ENCODE measurements at places on chromosomes 2 and 18. TPM values are rescaled to one million over a fixed set of nuclear protein-coding genes. Genes with fewer than 3 reads are reported as not detected.

- H3K4me1 ChIP-seq = peaks cover 31% of the 10 kb centered on the region
- DNase-seq = peak; percentile 42
- peaks cover 66% of the 10 kb centered on the region for H3K27me3 ChIP-seq
Measured at GRCh38 chr18:57429167-57430078, 5.8 kb upstream of the ONECUT2 start.

- H3K4me1 ChIP-seq = peaks cover 2% of the 10 kb centered on the region
- H3K4me3 ChIP-seq = no peak overlapping the region
- peaks cover 3% of the 10 kb centered on the region for H3K36me3 ChIP-seq
- DNase-seq = no peak
Measured at GRCh38 chr2:237649541-237650454, 22.4 kb downstream of the LRRFIP1 start.

DNA sequence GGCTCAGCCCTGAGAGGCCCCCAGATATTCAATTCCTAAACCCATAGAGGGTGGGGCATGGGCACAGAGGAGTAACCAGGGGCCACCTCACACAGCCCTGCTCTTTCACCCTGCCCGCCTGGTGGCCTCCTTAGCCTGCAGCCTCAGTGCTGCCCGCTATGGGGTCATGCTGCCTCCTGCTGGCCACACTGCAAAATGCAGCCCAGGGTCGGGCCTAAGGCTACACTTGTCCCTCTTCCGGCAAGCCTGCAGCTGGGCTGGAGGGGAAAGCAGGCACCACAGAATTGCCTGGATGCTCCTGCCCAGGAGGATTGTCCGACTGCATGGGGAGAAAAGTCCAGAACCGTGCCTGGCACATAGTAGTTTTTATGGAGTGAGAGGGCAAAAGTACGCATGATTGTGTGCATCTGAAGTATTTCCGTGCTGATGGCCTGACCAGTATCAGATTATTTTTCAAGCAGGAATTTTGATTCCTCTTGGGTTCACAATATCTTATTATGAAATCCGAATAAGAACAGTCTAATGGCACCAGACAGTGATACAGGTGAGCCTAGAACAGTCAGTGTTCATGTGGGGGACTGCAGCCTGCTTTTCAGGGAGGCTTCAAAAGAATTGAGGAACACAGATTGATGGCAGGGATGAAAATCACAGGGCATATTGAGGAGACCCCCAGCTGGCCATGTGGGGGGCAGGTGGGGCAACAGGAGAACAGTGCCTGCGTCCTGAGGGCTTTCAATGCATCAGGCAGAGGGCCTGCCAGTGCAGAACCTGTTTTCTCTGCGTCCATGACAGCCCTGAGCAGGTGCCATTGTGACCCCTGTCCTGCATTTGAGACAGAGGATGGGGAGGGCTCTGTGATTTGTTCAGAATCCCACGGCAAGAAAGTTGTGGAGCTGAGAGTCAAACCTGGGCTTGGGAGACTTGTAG is 51.2 kb upstream of the ALPP start:
- DNase-seq = peak; percentile 92
- no peak overlapping the region for H3K4me3 ChIP-seq
- no peaks in the 10 kb centered on the region for H3K27me3 ChIP-seq
- H3K4me1 ChIP-seq = peaks cover 9% of the 10 kb centered on the region
- H3K27ac ChIP-seq = no peak overlapping the region

DNA sequence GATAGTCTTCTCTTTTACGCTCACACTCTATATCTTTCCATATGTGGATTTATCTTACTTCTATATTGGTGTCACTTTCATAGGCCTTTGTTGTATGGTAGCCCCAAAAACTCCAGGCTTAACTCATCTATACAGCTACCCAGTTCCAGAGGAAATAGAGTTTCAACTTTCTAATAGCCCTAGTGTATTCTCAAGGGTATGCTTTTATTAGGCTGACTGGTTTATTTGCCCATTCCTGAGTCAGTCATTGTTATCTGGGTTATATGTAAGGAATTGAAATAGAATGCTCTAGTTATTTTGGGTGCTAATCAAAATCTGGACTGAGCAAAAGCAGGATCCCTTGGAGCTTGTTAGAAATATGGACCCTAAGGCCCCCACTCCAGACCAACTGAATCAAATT is 307.4 kb upstream of the KCNJ3 start:
- H3K27ac ChIP-seq = no peak overlapping the region
- no peaks in the 10 kb centered on the region for H3K36me3 ChIP-seq
- no peak overlapping the region for H3K4me3 ChIP-seq
- DNase-seq = no peak
- H3K27me3 ChIP-seq = peaks cover 2% of the 10 kb centered on the region
- H3K4me1 ChIP-seq = no peaks in the 10 kb centered on the region

- no peaks in the 10 kb centered on the region for H3K36me3 ChIP-seq
- H3K27ac ChIP-seq = no peak overlapping the region
- no peak for DNase-seq
- H3K4me1 ChIP-seq = no peaks in the 10 kb centered on the region
- no peaks in the 10 kb centered on the region for H3K27me3 ChIP-seq
Measured at GRCh38 chr2:53347269-53347668, 420.3 kb upstream of the CHAC2 start.

The IL37 gene
- total RNA-seq = not detected

The LAMA1 gene
- total RNA-seq = not detected

DNA sequence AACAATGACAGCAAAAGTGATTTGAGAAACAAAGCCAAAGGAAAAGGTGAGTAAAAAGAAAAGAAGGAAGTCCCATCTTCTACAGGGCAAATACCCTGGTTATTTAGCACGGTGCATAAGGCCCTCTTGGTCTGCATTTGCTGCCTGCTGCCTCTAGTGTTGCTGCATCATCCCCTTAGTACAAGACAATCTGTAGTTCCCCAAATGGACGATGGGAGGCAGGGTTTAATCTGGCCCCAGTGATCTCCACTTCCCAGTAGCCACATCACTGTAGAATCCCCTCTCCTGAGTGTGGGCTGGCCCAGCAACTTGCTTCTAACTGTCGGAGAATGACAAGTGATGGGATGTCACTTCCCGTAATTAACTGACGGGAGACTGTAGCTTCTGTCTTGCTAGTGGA is 85.1 kb downstream of the CTAGE1 start:
- no peaks in the 10 kb centered on the region for H3K4me1 ChIP-seq
- DNase-seq = no peak
- H3K27ac ChIP-seq = no peak overlapping the region
- H3K4me3 ChIP-seq = no peak overlapping the region
- no peaks in the 10 kb centered on the region for H3K36me3 ChIP-seq
- no peaks in the 10 kb centered on the region for H3K27me3 ChIP-seq

GRCh38 chr2:29583104-29583503 is 338.3 kb downstream of the ALK start:
- H3K36me3 ChIP-seq = no peaks in the 10 kb centered on the region
- no peaks in the 10 kb centered on the region for H3K4me1 ChIP-seq
- DNase-seq = no peak
- H3K27ac ChIP-seq = no peak overlapping the region
- no peaks in the 10 kb centered on the region for H3K27me3 ChIP-seq
- no peak overlapping the region for H3K4me3 ChIP-seq

DNA sequence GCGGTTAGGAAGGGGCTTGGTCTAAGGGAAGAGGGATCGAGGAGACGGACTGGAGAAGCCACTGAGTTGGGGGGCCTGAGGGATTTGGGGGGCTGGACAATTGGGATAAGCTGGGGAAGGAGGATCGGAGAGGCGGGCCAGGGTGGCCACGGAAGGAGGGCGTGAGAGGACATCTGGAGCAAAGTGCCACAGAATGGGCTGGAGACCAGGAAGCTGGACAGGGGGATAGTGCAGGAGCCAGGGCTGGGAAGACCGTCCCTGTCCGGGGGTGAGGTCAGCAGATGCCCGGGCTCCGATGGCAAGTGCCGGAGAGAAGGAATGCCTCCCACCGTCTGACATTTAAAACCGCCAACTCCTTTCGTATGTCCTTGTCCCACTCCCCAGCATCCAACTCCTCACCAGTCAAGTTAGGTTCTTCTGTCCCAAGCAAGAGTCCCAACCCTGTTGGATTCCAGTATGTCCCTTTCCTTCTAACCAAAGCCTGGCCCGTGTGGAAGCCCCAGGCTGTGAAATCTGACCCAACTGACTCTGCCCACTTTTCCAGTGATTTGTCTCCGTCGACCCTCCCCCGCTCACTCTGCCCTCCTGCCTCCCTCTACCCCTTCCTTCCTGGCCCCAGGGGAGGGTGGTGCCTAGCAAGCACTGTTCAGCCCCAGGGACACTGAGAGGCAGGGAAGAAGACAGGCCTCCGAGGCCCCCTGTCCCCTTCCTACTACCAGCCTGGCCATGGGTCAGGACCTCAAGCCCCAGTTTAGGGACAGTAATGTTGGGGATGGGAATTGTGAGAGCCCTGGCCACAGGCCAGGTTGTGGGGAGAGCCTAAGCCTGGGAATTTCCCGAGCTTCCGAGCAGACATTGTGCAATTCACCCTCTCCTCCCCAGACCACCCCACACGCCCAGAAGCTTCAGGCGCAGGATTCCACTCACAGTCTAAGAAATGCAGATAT is 31.5 kb upstream of the TMBIM1 start:
- H3K36me3 ChIP-seq = no peaks in the 10 kb centered on the region
- peaks cover 7% of the 10 kb centered on the region for H3K27me3 ChIP-seq
- H3K27ac ChIP-seq = no peak overlapping the region
- peak overlapping the region; percentile 69 for H3K4me3 ChIP-seq
- H3K4me1 ChIP-seq = peaks cover 34% of the 10 kb centered on the region

DNA sequence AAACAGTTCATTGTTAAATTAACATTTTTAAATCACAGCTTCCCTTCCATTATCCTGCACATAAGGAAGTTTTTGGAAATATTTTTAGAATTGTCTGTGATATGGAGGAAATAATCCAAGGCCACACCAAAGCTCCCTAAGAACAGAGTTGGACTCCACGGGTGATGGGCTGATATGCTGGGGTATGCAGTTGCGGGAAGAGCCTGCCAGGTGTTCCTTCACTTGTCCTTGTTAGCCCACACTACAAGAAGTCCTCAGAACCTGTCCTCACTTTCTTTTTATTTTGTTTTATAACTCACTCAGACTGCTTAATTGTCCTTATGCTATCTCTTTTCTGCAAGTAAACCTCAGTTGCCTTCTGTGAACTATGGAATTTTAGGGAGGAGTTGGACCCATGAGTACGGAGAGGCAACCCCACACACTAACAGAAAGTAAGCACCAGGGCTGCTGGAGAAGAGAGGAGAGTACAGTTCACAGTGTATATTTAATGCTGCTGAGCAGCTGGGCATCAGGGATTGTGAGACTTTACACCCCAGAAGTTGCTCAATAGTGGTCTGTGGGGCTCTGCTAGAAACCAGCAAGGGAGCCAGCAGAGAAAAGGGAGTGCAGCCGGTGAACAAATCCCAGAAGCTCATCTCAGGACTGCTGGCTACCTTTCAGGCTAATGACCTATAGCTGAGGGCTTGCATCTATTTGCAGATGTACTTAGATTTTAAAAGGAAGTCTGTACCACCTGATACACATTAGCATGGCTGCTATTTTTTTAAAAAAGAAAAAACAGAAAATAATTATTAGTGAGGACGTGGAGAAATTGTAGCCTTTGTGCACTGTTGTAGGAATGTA is 280.1 kb upstream of the STON1 start:
- H3K36me3 ChIP-seq = no peaks in the 10 kb centered on the region
- no peak for DNase-seq
- H3K27me3 ChIP-seq = no peaks in the 10 kb centered on the region
- H3K4me3 ChIP-seq = no peak overlapping the region
- H3K4me1 ChIP-seq = peaks cover 12% of the 10 kb centered on the region

DNA sequence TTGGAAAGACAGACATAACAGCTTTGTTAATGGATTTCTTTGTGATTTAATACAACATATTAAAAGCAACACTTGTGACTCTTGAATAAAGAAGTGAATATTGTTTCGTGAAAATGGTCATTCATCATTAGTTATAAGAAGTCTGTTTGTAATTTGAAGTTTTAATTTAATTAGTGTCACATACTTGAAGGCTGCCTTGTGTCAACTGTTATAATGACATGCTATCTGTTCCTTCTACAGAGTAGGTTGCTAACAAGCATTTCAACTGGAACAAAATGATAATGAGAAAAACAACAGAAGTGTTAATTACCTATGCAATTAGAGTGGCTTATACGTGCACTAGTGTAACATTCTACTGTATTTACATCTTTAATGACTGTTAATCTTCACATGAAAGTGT is 624.7 kb downstream of the LRP1B start:
- H3K27me3 ChIP-seq = no peaks in the 10 kb centered on the region
- DNase-seq = no peak
- no peak overlapping the region for H3K27ac ChIP-seq
- H3K4me1 ChIP-seq = no peaks in the 10 kb centered on the region
- H3K4me3 ChIP-seq = no peak overlapping the region
- no peaks in the 10 kb centered on the region for H3K36me3 ChIP-seq

DNA sequence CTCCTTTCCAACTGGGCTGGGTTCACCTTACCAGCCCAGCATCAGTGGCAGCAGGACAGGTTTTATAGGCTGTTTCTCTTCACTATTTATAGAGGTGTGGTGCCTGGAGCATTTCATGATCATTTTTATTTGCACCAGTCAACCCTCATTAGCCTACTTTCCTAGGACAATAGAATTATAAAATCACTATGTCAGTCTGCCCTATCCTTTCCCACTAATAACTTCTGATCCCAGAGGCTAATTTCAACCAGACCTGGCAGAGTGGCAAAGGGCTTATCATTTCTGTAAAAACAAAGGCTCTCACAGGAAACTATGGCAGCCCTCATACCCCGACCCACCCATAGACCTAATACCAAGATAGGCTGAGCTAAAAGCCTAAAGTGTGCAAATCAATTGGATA is 243.5 kb upstream of the TMEFF2 start:
- no peak overlapping the region for H3K4me3 ChIP-seq
- H3K36me3 ChIP-seq = no peaks in the 10 kb centered on the region
- DNase-seq = no peak
- H3K4me1 ChIP-seq = no peaks in the 10 kb centered on the region
- H3K27me3 ChIP-seq = no peaks in the 10 kb centered on the region
- no peak overlapping the region for H3K27ac ChIP-seq

- H3K36me3 ChIP-seq = no peaks in the 10 kb centered on the region
- DNase-seq = no peak
- no peak overlapping the region for H3K4me3 ChIP-seq
- peaks cover 8% of the 10 kb centered on the region for H3K27me3 ChIP-seq
- no peaks in the 10 kb centered on the region for H3K4me1 ChIP-seq
Measured at GRCh38 chr2:179622112-179622511, 239.3 kb downstream of the ZNF385B start.

- peaks cover 3% of the 10 kb centered on the region for H3K36me3 ChIP-seq
- no peak overlapping the region for H3K4me3 ChIP-seq
- DNase-seq = no peak
- peaks cover 2% of the 10 kb centered on the region for H3K27me3 ChIP-seq
Measured at GRCh38 chr2:74759986-74760385, 73.9 kb upstream of the HK2 start.

DNA sequence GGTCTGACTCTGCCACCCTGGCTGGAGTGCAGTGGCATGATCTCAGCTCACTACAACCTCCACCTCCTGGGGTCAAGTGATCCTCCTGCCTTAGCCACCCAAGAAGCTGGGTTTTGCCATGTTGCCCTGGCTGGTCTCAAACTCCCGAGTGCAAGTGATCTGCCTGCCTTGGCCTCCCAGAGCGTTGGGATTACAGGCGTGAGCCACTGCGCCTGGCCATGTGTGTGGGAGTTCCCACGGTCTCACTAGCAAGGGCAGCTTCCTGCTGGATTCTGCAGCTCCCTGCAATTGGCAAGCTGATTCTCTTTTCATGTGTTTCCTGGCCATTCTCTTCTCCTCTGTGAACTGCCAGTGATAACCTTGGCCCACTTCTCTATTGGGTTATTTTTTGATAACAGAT is 84.0 kb downstream of the USP40 start:
- no peaks in the 10 kb centered on the region for H3K27me3 ChIP-seq
- H3K36me3 ChIP-seq = peaks cover 3% of the 10 kb centered on the region
- no peak overlapping the region for H3K27ac ChIP-seq
- DNase-seq = no peak
- H3K4me1 ChIP-seq = no peaks in the 10 kb centered on the region

Measured in activated CD4-positive, alpha-beta T cell treated with anti-CD3 and anti-CD28 coated beads for 36 hours (primary cell).